ENCODE measurements at places on chromosomes 5 and 9.

- no peak for DNase-seq
Measured at GRCh38 chr5:20974426-20974825, 986.4 kb upstream of the CDH18 start.

DNA sequence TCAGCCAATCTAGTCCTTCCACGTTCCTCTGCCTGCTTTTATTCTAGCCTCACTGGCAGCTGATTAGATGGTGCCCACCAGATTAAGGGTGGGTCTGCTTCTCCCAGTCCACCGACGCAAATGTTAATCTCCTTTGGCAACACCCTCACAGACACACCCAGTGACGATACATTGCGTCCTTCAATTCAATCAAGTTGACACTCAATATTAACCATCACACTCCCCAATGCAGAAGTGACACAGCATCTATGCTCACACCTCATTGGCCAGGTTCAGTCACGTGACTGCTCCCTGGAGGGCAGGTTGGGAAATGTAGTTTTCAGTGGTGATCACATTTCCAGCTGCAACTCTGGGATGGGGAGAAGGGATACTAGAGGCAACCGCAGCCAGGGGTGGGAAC lies 13.0 kb downstream of the SUSD3 start:
- no peak for DNase-seq

- DNase-seq = no peak
Measured at GRCh38 chr9:113548221-113549041, 84.9 kb downstream of the RGS3 start.

DNA sequence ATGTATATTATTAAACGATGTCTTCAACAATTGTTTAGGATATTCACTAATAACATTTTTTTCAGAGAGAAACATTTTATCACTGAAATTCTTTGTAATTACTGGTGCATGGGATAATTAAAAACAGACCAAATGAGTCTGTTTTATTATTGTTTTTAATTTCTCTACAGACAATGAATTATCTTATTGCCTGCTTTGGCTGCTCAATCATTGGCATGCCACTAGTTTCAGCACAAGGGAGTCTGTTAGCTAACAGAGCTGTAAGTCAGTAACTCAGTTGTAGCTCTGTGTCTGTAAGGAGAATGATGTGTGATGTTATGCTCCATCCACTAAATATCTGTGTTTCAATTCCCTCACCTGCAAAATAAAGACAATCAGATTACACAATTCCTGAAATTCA lies 443.9 kb downstream of the PRR16 start:
- DNase-seq = no peak

- no peak for DNase-seq
Measured at GRCh38 chr5:177472460-177473442, 683 bp downstream of the DBN1 start.

- no peak for DNase-seq
Measured at GRCh38 chr5:82137205-82137604, 140.9 kb downstream of the RPS23 start.

GRCh38 chr5:160926428-160926827 lies 74.4 kb upstream of the ATP10B start:
- no peak for DNase-seq

DNA sequence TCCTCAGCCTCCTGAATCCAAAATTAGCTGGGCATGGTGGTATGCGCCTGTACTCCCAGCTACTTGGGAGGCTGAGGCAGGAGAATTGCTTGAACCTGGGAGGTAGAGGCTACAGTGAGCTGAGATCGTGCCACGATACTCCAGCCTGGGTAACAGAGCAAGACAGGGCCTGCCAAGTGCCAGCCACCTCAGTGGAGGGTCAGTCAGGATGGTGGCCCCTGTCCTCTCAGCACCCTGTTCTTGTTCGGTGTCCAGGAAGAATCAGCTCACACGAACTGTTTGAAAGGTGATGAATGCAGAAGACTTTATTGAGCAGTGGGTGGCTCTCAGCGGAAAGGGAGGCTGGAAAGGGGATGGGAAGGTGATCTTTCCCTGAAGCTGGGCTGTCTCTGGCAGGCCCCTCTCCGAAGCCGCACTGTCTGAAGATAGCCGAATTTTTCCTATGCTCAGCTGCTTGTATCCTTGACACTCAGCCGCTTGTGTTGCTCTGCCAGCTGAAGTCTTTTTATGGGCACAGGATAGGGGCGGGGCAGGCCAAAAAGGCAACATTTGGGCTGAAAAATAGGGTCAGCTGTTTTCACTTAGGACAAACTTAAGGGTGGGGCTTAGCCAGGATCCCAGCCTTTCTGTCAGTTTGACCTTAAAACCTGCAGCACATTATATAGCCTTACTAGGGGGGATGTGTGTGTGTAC lies 50.9 kb downstream of the UBE2R2 start:
- no peak for DNase-seq

DNA sequence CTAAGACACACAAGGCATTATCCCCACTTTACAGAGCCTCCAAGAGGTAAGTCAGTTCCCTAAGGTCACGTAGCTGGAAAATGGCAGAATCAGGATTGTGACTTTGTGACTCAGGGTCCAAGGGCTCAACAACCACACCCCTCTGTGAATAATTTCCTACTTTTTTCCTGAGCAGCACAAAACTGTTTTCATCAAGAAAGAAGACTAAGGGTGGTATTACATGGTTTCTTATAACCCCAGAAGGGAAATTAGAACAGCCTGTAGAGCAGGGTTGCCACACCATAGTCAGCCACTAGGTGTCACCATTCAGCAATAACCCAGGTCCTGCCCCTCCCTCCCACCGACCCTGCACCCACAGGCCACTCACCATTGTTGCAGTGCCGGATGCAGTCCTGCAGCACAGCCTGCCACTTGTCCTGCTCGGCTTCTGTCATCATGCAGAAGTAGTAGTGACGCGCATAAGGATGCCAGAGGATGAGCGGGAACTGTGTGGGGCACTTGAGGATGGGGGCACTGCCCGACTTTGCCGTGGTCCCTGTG lies 72.1 kb downstream of the LRSAM1 start:
- DNase-seq = no peak

DNA sequence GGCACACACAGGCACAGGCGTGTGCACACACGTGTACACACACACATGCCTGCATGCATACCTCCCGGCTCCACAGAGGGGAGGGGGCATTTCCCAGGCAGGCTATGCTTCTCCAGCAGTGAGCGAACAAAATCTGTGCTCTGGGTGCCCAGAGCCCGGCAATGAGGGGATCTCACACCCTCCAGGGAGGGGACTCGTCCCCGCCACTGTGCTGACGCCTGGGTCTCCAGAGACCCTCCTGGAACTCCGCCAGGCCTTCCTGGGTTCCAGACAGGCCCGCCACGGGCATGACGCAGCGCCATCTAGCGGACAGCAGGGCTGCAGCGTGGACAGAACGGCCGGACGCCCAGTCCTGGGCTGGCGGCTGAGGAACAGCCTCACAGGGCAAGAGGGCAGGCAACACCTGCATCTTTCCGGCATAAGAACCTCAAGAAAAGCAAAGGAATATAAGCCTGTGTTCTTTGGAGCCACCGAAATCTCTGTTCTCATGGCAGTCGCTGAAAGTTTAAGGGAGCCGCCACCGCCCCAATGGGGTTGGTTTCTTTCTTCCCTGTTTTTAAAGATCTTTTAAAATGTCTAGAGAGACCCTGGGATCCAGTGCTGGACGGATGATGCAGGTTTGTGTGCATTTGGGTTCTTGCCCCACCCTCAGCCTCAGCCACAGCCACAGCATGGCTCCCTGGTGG lies 135.6 kb upstream of the PPP1R26 start:
- peak; percentile 10 for DNase-seq

DNA sequence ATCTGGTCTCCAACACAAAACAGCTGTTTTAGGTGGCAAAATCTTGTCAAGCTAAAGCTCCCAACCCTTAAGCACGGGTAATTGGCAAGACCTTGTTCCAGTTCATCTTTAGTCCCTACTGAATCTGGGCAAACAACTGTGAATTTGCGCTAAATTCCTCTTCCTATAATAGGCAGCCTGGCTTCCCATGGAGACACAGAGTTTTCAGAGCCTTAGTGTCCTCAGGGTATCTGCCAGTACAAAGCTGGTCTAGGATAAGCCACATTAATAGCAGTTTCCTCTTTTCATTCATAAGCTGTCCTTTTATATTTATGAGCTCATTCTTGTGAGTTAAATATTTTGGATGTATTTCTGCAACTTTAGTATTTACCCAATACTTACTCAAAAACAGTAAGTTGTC lies 59.5 kb downstream of the FGF10 start:
- no peak for DNase-seq

- no peak for DNase-seq
Measured at GRCh38 chr5:81963544-81963943, 8.3 kb upstream of the ATG10 start.

DNA sequence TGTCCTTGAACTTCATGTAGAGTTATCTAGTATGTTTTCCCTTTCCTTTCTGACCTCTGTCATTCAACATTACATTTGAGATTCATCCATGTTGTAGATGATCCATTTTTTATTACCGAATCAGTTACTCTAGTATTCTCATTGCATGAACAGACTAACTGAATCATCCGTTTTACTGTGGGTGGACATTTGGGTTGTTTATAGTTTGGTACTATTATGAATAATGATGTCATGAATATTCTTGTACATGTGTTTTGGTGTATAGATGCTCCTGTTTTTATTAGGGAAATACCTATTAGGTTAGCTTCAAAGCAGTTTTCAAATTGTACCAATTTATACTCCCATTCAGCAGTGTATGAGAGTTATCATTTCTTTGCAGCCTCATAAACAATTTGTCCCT lies 94.3 kb upstream of the NIPAL4 start:
- DNase-seq = no peak

GRCh38 chr5:20694121-20694520 lies 706.1 kb upstream of the CDH18 start:
- no peak for DNase-seq

Measured in Panc1 (cell line).